ENCODE measurements at places on chromosomes 5 and 9.

- DNase-seq, result no peak
Measured at GRCh38 chr5:147773139-147773538, 9.4 kb downstream of the JAKMIP2 start.

- DNase-seq, result no peak
Measured at GRCh38 chr9:133533857-133534256, 647 bp upstream of the ADAMTSL2 start.

DNA sequence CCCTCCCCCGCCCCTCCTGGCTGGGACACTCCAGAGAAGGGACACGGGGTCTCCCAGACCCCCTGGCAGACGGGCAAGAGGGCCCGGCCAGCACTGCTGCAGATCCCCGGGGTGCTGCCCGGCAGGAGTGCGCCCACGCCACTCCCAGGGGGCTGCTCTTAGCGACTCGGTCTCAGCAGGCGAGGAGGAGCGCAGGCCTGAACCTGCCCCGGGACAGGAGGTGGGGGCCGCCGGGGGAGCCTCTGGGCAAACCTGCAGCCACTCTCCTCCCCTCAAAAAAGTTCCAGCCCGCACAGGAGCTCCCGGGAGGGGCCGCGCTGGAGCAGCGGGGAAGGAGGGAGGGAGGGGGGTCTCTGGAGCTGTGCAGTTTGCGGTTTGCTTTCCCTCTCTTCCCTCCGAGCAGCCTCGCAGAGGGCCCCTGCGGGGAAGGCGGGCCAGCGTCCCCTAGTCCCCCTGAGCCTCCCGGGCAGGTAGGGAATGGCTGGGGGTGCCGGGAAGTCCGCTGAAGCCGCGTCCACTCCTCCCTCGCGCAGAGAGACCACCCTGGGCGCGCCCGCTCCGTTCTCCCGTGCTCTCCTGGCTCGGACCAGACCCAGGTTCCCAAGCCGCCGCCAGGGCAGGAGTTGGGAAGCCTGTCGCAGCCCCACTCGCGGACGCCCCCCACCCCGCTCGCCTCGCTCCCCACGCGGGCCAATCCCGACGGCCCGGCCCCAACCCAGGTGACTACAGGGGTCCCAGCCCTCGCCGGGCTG lies 44.2 kb downstream of the NACC2 start:
- peak; percentile 70 for DNase-seq

DNA sequence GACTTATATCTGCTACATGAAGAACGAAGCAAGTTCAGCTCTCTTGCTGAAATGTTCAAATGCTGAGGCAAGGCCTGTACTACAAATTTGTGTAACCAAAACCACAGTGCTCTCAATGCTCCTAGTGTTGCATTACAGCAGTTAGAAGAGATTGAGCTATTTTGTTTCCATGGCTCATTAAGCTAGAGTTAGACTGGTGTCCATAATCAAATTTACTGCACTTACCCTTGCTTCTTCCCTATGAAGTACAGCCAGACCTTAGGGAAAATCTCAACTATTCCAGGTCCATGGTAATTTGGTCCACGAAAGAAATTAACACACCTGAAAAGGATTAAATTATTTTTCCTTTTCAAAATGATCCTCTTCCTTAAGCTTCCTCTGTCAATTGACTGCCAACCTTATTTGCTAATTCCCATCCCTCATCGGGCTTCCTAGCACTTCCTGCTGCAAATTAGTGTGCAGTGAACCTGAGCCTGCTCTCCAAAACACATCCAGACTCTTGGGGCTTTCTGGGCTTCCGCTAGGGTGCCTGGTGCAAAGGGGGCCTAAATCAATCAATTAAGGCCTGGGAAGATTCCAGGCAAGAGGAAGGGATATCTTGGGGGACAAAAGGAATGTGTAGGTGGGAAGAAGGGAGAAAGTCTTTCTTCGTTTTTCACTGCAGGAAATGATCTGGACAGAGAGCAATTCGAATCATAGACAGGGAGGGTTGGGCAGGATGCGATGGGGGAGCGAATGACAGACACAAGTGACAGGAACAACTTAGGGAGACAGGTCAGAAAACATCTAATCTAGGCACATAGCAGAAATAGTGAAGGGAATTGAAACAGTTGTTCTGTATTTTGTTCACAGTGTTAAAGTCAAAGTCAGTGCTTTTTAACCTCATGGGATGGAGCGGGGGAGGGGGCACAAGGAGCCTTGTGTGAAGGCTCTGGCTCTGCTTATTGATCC lies 542.4 kb downstream of the RAB3C start:
- DNase-seq, result no peak

GRCh38 chr5:139147483-139148087 lies 50.6 kb downstream of the SIL1 start:
- DNase-seq, result peak; percentile 47

GRCh38 chr5:72383280-72383679 lies 63.1 kb downstream of the PTCD2 start:
- no peak for DNase-seq

GRCh38 chr9:37990404-37991015 lies 78.5 kb downstream of the SHB start:
- DNase-seq, result no peak

GRCh38 chr5:157059093-157059539 lies at the start of gene HAVCR1:
HAVCR1 (minus strand) TSS chr5:157059116; CDS start chr5:157057943, 1,173 bp downstream.
- DNase-seq, result no peak

DNA sequence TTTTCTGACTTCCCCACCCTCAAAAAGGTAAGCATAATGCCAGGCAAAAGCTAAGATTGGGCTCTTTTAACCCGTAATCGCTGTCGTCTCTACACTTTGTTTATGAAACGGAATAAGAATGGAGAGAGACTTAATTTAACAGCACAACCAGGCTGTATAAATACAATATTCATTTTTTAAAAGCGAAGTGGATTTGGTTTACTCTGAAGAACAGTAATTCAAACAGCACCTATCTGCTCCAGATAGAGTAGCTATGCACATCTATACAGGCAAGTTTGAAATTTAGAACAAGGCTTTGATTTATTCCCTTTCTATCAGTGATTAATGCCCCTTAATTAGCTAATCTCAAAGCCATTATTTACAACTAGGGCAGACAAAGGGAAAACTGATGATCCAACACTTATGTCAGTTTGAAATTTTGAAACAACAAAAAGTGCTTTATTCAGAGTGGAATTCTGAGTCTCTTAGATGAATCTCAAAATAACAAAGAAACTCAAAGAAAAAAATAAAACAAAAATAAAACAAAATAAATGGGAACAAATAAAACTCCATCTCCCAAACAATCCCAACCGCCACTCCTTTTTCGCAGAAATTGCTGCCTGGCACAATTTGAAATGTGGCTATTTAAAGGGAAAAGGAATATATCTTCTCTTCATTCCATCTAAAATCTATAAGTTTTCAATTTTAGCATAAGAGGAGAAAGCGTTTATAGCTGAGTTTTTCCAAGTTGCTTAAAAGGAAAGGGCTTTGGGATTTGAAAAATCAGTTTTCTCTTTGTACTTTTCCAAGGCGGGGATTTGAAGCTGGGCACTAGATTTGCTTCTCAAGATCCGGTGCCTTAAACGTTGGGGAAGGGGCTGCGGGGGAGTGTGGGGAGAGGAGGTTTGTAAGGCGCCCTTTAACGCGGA lies 298.6 kb downstream of the PARP8 start:
- no peak for DNase-seq

DNA sequence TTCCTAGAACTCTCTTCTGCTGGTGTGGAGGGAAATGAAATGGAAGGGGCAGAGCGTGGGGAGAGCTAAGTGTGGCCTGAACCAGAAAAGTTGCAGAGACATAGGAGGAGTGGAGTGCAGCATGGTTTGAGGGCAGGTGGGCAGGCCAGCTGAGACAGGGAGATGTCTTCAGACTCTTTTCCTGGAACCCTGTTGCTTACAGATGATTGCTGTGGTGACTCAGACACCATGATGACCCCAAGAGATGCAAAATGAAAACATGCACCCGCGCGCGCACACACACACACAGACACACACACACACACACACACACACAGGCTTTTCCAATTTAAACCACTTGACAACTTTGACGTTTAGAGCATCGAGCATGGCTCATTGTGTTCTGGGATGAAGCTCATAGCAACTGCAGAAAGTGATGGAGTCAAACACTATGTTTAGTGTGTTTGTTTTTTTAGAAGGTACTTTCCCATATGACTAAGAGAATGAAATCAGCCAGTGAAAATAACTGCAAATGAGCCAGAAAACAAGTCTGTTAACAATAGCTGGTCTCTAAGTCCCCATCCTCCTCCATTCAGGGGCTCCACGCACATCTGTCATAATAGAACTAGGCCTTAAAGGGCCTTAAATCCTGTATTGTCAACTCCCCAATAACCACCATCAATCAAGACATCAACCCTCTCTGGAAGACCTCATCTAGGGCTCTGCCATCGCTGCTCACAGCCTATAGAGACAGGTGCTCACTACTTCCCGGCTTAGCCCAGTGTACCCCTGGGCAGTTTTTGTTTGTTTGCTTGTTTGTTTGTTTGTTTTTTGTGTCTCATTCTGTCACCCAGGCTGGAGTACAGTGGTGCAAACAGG lies 9.6 kb downstream of the TMOD1 start:
- DNase-seq, result no peak

- no peak for DNase-seq
Measured at GRCh38 chr9:114011313-114011712, 66.8 kb downstream of the AMBP start.

DNA sequence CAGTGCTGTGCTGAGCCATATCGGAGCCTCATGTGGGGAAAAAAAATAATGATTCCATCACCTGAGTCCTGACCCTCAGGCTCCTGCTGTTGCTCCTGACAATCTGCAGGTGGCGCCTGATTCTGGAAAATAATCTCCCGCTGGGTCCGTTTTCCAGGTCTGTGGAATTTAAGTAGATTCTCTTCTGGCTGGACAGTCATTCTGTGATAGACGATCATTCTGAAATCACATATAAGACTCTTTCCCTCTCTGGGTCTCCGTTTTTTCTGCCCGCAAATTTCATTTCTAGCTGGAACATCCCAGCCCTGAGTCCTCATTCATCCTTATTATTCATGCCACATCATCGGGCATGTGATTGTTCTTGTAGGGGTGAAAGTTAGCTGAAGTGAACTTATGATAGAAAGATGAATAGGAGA lies 22.1 kb upstream of the STXBP1 start:
- peak; percentile 67 for DNase-seq

- DNase-seq, result no peak
Measured at GRCh38 chr9:114091711-114092110, 7.4 kb downstream of the KIF12 start.

DNA sequence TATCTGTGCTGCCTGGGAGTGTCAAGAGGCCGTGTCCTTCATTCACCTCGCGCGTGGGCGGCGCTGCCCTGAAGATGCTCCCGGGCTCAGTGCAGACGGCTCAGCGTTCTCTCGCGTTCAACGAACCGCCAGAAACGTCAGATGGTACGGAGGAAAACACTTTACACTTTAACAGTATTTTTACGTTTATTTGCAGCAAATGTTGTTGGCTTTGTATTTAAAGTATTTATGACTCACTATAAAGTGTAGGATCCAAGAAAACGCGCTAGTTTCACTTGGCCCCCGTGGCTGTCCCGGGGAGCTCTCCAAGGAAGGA lies 544 bp upstream of the ERCC6L2 start:
- DNase-seq, result peak; percentile 74

DNA sequence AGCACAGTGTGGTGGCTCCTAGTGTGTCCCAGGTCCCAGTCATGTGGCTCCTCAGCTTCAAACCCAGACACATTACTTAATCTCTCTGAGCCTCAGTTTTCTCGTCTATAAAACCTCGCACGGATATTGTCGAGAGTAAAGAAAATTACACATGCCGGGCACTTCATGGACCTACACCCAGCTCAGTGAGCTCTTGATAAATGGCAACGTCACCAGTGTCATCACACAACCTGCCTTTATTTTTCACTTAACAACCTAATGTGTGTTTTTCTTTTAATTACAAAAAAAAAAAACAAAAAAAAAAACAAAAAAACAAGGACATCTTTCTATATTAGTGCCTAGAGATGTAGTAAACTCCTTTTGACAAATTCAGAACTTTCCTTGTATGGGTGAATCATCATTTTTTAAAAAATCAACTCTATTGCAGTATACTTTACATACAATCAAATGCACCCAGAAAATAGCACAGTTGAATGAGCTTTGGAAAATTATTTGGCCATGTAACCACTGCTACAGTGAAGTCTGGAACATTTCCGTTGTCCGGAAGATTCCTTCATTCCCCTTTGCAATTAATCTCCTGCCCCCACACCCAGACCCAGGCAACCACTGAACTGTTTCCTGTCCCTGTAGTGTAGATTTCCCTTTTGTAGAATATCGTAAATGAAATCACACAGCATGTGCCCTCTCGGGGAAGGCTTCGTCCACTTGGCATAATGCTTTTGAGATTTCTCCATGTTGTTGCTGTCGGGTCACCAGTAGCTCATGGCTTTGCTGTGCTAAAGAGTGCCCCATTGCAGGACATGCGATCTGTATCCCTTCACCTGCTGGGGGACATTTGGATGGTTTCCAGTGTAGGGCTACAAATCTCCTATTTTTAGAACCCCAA lies 100.4 kb upstream of the LARP1 start:
- no peak for DNase-seq

GRCh38 chr9:135698767-135699166 lies 514 bp downstream of the SOHLH1 start:
- no peak for DNase-seq

- no peak for DNase-seq
Measured at GRCh38 chr5:138159666-138160065, 18.8 kb downstream of the BRD8 start.

DNA sequence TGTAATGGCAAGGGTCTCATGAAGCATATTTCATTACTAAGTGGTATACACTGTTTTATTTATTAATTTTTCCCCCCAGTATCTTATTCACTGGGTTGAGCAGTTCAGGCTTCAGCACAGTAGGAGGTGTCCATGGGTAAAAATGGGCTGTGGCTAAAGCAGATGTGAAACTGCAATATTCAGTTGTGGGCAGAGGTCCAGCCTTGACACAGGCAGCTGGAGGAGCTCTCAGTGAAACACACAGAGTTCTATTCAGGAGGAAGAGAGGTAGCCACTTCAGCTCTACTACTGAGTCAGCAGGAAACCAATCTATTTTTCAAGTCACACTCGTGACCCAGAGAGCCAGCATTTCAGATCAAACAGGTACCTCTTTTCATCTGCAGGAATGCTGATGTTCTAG lies 418.3 kb downstream of the CDH10 start:
- no peak for DNase-seq

GRCh38 chr9:4640027-4640426 lies 22.1 kb upstream of the PLPP6 start:
- DNase-seq, result no peak

DNA sequence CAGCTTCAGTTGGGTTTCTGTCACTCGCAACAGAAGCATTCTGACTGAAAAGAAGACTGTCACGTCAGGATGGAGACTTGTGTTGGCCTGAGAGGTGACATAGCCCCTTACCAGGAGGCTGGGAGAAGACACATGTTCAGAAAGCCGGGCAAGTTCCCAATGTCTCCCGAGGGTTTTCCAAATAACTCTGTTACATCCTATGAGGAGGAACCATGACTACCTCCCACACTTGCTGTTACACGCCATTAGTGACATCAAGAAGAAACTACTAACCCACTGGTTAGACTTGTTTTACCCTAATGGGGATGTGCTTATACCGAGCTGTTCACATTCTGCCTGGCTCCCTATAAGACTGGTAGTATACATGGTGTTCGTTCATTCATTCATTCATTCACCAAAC lies 33.3 kb downstream of the SH3PXD2B start:
- DNase-seq, result no peak
